ENCODE measurements at places on chromosomes 11 and 22.
A peak's percentile ranks its signal among the peaks of the same experiment; 100 is the strongest.

DNA sequence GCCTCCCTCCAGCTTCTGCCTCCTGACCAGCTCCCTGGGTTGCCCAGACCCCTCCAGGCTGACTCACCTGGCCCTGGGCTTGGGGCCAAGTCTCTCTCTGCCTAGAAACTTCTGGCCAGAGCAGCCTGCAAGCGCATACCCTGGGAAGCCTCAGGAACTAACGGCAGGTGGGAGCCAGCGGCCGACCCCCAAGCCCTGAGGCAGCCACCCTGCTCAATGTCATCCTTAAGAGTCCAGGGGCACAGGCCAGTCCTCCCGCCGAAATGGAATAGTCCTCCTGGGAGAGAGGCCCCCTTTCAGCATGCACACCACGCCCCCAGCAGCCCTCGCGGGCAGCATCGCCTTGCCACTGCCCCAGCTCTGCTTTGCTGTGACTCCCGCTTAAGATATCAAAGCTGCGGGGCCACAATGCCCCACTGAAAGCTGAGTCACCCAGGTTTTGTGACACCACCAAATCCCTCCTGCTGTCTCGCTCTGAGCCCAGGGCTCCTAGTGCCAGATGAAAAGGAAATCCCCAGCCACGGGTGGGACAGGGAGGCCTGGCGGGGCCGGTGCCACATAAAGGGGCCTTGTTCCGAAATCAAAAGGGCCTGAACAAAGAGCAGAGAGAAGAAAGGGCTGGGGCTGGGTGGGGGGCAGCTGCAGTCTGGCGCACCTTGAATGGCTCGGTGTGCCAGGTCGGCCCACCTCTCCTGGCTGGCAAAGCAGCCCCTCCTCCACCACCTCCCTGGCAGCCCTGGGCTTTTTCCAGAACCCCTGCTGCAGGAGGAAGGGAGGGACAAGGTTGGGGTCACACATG lies 21.4 kb upstream of the FGF3 start:
- no peak for DNase-seq

- DNase-seq: no peak
These were observed 114.2 kb downstream of the KCNQ1OT1 start for GRCh38 chr11:2585566-2586086.

- no peak for DNase-seq
These were observed 8.7 kb upstream of the CLPB start for GRCh38 chr11:72443016-72443415.

- DNase-seq: no peak
These were observed 70.4 kb downstream of the IGLL1 start for GRCh38 chr22:23509571-23510302.

DNA sequence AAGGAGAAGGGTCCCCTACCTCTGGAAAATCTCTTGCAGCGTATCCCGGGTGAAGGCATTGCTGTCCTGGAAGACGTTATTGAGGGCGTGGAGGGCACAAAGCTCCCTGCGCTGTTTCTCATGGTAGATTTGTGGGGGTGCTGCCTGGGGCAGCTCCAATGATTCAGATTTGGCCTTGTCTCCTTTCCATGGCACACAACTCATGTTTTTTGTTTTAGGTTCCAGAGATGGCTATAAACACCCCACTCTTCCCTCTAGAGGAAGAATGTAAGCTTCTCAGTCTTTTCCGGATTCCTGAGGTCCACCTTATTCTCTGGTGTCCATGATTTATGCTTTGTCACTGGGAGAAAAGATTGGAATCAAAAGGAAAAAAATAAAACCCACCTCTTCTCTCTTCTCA lies 959 bp downstream of the JOSD1 start:
- no peak for DNase-seq

- DNase-seq: no peak
These were observed 6.6 kb upstream of the AMBRA1 start for GRCh38 chr11:46600194-46600960.

- no peak for DNase-seq
These were observed 7.6 kb upstream of the SEPTIN5 start for GRCh38 chr22:19706661-19707151.

GRCh38 chr11:116931206-116931953 lies 94.0 kb upstream of the APOA1 start:
- peak; percentile 34 for DNase-seq

DNA sequence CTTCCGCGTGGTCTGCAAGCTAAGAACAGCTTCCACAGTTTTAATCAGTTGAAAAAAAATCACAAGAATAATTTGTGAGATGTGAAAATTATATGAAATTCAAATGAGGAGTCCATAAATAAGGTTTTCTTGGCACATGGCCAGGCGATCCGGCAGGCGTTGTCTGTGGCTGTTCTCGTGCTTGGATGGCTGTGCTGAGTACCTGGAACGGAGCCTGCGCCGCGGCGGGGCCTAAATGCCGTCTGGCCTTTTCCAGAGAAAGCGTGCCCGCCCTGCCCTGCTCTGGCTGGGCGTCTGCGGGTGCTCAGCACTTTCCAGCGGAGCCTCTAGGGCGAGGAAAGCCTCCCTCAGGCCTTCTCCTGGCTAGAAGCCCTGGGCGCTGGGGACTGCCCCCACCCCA lies 41.8 kb downstream of the OSBPL5 start:
- no peak for DNase-seq

DNA sequence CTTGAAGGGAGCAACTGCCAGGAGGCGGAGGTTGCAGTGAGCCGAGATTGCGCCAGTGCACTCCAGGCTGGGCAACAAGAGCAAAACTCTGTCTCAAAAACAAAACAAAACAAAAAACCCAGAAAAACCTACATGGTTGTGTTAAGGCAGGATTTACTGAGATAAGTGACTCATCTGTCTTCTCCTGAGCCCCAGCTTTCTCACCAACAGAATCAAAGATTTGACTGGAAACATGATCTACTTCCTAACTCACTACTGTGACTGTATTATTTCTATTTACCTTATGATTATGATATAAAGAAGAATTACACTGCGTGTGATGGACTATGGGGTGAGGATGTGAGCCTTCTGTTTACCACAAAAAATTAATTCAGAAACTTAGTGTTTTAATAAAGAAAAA lies 21.8 kb downstream of the FAM118B start:
- no peak for DNase-seq

- no peak for DNase-seq
These were observed 162.6 kb upstream of the E2F8 start for GRCh38 chr11:19403196-19403895.

DNA sequence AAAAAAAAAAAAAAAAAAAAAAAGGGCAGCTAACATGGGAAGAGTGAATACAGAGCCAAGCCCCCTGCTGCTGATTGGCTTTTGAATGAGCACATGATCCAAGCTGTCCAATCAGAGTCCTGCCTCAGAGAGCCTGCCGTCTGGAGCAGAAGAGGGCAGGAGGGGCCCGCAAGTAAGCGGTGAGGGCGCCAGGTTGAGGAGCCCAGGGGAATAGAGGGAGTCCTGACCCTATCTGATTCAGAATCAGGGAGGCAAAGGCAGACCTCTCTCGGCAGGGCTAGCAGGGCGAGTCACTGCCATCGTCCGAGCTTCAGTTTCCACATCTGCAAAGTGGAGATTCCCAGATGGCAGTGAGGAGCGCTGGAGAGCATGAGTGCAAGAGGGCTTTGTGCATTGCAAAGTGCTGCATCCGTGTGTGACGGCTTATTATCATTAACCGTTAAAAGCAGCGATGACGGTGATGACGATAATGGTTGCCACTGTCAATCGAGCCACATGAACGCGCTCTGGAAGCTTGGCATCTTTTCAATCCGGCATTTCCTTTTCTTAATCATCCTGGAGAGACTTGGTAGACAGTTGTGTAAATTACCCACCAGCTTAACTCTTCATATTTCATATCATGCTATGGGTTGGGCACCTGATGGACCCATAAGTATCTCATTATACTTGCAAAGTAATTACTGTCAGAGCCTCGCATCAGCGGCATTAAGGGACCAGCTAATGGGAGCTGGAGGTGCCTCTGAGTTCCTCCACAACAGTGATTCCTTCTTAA lies 68.6 kb upstream of the ATXN10 start:
- no peak for DNase-seq

DNA sequence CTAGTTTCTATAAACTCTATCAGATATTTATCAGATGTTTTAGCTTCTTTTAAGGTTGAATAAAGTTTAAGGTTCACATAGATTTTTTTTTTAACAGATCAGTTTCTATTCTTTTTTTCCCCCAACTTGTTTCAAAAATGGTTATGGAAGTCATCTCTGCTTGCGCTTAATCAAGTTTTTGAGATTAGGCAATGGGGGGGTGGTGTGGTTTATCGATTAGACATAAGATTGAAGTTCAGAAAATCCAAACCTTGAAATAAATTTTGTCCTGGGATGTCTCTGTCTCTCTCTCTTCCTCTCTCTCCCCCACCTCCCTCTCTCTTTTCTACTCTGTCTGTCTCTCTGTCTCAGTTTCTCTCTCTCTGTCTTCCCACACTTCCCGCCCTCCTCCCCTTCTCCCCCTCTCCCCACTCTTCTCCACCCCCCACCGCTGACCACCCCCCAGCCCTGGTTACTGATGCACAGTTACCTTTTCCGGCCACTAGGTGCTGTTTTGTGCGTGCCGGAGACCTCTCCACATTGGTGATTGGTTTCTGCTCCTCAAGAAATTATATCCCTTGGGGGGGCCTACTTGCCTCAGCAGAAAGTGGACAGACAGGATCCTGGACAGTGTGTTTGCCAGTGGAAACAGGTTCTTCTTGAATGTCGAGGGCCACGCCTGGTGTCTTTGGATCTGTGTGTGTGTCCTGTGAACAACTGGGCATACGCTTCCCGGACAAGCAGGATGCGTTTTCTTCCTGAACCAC lies 29.7 kb upstream of the ANO1 start:
- DNase-seq: no peak

DNA sequence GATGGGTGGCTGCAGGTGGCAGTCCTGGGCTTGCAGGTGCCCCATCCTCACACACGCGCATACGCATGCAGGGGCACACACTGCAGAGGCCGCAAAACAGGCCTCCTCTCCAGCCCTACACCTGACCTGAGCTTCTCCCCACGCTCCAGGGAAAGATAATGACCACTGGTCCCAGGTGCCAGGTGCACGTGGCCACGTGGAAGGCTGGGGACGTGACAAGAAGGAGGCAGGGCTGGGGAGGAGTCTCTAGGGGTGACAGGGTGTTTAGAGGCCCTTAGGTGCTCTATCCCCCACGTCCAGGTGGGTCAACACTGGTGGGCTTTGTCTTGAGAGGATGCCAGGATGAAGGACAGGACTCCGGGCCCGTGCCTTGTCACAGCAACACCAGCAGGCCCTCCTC lies 23.5 kb upstream of the CPT1A start:
- DNase-seq: no peak

DNA sequence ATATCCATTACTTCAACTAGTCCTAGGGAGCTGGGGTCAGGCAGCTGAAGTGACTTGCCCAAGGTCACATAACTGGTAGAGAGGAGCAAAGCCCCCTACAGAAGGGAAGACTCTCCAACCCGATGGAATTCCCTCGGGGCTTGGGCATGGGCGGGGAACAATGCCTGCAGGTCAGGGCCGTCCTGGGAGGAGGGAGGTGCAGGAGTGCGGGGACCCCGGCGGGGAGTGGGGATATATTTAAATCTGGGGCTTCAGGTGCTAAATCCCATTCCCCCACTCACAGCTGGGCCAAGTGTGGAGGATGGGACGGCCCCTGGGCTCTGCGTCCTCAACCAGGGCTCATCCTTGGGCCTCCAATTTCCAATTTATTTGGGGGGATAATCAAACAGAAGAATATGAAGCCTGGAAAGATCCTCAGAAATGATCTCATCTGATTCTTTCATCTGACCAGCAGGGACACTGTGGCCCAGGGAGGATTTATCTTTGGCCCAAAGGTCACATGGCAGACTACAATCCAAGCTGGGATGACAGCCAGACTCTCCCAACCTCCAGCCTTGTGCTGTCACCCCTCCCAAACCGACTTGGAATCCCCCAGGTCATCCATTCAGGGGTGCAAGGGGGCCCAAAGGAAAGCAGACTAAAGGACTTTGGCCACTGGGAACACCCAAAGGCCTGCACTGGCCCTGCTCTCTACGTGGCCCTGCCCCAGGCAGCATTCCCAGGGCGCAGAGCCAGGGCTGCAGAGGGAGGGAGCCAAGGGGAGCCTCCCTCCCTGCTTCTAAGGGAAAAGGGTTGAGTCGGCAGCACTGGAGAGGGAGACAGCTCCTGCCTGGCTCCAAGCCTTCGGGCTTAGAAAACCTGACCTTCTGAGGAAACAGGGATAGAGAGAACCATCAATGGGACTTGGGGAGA lies 8.7 kb upstream of the C1QTNF6 start:
- no peak for DNase-seq

DNA sequence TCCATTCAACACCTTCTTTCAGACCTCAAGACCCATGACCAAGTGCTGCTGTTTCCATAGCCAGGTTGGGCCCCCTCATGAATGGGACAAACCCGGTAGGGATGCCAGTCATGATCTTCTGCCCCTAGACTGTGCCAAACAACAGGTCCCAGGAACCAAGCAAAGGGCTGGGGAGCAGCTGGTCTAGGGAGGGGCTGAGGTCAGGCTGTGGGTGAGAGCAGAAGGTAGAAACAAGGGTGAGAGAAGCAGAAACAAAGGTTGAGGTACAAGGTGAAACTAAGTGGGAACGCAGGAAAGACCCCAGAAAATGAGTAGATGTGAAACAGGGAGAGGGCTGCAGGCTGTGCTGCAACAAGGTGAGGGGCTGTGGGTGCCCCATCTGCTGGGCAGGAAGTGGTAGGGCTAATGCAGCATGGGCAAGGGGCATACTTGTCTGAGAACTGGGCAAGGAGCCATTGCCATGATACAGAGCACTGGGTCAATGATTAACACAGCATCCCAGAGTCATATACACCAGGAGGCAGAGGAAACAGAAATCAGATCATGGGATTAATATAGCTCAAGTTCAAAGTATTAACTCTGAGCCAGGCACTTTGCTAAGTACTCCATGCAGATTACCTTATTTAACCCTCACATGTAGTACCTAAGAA lies 45.9 kb downstream of the SLC1A2 start:
- no peak for DNase-seq

GRCh38 chr22:36505998-36506635 lies 723 bp downstream of the FOXRED2 start:
- no peak for DNase-seq

GRCh38 chr11:81658722-81659121 lies 1074.9 kb downstream of the FAM181B start:
- no peak for DNase-seq

- no peak for DNase-seq
These were observed 103.3 kb downstream of the MED15 start for GRCh38 chr22:20610757-20611156.

DNA sequence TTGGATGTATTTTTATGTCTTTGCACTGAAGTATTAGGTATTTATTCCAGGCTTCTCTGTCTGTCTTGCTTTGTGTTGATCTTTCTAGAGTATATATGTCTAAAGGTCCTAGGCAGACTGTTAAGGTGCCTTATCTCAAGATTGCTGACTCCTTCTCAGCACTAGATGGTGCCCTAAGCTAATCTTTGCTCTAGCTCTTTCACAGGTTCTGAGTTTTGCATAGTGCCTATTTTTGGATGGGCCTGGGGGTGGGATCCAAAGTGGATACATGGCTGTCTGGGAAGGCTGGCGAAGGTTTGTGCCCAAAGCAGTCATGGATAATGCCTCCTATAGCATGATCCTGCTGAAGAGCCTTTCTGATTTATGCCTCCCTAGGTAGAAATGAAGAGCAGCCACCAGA lies 154.9 kb downstream of the TRPC6 start:
- no peak for DNase-seq

GRCh38 chr22:49715450-49715849 lies 112.2 kb downstream of the BRD1 start:
- no peak for DNase-seq

Measured in stimulated activated naive CD8-positive, alpha-beta T cell treated with anti-CD3 and anti-CD28 coated beads, Interleukin-15, Interleukin-2, amounts not matched to agents 100 U/mL and 50 U/mL, for 24 hours (primary cell).